IMR-90 (cell line): ENCODE measurements at places on chromosomes 3 and 15.
A peak's percentile ranks its signal among the peaks of the same experiment; 100 is the strongest.

DNA sequence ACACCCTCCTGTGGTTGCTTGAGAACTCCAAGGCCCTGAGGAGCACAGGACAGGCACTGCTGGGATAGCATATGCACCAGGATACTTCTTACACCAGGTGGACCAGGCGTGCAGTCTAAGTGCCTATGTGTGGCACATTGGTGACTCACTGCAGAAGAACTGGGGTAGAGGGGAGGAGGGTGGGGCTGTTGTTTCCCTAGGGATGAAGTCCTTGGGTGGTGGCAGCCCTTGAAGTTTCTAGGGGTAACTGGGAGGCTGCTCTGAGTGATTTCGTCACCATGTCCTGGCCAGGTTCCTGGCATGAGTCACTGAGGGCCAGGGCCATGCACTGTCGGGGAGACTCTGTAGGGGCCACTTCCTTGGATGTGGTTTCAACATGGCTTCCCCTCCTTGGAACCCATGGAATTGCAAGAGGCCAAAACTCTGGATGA lies 15.9 kb downstream of the MYZAP start:
- DNase-seq: no peak

DNA sequence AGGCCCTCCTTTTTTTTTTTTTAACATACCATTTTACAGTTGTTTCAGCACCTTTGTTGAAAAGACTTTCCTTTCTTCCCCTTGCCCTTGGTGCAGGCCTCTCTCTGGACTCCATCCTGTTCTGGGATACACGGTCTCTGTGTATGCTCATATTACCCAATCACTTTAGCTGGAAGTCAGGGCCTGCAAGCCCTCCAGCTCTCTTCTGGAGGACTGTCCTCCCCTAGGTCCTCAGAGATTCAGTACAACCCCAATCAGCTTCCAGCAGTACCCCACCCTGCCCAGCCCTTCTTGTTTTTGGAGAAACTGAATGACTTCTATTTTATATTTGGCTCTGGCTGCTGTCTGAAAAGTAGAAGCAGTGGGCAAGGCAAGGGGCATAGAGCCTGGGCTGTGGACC lies 270.8 kb downstream of the KLF13 start:
- no peak for DNase-seq

DNA sequence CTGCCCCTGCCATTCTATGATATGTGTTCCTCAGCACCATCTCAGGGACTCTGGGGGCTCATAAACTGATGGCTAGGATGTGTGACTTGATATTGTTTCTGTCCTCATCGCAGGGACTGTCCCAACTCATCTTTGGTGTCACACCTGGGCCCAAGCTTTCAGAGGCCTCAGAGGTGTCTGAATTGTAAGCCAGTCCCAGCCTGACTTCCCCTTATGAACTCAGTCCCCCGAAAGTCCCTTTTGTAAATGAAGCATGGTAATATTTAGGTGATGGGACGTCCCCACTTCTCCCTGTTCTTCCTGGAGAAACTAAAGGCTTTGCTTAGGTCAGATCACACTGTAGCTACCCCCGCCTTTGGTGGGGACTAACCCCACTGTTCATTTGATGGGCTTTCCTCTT lies 142.4 kb upstream of the TLE3 start:
- no peak for DNase-seq

- peak; percentile 99 for DNase-seq
Observed at GRCh38 chr3:25820366-25820765, 30.5 kb downstream of the OXSM start.

GRCh38 chr3:115602194-115602593 lies 21.1 kb upstream of the GAP43 start:
- no peak for DNase-seq

DNA sequence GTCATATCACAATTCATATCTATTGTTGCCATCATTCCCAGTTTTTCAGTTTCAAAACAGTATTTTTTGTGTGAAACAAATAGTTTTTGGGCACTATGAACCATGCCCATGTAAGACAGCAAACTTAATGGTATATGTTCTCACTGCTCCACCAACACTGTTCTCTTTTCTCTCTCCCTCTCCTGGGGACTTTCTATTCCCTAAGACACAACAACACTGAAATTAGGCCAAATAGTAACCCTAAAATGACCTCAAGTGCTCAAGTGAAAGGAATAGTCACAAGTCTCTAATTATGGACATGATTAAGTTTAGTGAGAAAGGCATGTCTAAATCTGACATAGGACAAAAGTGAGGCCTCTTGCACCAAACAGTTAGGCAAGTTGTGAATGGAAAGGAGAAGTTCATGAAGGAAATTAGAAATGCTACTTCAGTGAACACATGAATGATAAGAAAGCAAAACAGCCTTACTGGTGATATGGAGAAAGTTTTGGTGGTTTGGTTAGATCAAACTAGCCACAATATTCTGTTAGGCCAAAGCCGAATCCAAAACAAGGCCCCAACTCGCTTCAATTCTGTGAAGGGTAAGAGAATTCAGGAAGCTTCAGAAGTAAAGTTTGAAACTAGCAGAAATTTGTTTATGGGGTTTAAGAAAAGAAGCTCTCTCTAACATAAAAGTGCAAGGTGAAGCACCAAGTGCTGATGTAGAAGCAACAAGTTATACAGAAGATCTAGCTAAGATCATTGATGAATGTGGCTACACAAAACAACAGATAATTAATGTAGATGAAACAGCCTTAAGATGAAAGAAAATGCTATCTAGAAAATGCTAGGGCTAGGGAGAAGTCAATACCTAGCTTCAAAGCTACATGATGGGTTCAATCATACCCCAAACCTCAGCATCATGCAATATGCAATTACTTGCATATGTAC lies 104.2 kb downstream of the CBLB start:
- DNase-seq: no peak

DNA sequence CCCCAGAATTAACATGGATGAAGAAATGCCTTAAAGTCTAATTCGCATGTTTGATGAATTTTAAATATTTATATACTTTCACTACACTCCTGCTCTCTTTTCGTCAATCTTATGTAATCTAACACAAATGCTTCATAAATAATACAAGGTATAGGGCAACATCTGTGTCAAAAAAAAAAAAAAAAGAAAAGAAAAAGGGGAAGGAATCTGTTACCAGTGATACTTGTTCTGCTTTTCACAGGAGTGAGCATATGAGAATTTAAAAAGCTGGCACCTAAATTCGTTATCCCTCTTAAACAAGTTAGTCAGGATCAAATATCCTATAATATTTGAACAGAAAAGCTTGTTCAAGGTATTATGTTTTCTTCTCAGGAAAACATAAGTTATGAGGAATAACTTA lies 243.8 kb downstream of the KCNH8 start:
- DNase-seq: no peak

DNA sequence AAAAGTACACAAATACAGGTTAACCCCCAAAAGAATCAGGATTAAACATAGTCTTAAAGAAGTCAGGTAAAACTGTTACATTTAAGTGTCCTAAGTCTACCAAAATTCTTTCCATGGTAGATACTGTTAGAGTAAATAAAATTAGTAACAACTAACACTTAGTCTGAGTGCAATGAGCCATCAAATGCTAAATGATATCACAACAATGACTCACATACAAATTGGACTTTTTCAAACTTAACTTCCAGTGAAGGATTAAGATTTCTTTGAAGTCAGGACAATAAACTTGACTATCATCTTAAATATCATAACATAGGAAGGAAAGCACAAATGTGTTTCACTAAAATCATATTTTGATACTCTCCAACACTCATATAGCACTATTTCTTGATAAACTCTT lies 43.9 kb downstream of the ZNF148 start:
- no peak for DNase-seq

- DNase-seq: no peak
Observed at GRCh38 chr3:105139881-105140560, 226.7 kb upstream of the ALCAM start.

- DNase-seq: peak; percentile 68
Observed at GRCh38 chr3:73503781-73504180, 121.0 kb downstream of the PDZRN3 start.

DNA sequence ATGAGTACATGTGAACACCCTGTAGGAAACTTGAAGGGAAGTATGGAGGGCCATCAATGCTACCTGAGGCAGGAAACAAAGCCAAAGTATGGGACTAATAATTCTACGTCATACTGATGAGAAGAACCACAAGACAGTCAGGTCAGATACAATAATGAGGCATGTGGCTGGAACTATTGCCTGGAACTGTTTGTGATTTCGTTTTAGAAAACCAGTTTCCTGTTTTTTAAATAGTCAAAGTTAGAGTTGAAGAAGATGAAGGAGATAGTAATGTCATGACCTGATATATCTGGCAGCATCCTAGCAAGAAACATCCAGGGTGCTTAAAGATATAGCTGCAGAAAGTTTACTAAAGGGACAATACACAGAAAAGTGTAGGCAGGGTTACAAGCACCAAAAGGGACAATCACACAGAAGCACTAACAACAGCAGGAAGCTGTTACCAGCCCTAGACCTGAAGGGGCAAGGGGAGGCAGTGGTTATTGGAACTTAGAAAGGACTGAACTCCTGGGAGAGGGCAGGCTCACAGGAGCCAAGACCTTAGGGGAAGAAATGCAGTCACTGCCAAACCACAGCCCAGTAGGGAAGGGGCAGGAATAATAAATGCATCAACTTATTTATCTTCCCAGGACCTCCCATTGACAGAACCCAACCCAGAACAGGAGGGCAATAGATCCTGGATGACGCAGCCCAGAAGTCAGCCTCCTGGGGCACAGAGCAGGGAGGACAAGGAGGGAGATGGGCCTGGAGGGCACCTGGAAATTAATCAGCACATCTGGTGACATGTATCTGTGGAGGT lies 302.1 kb upstream of the STT3B start:
- no peak for DNase-seq

- no peak for DNase-seq
Observed at GRCh38 chr3:73664389-73664788, 39.6 kb upstream of the PDZRN3 start.

GRCh38 chr3:72031581-72031980 lies 246.6 kb upstream of the PROK2 start:
- peak; percentile 44 for DNase-seq

- peak; percentile 24 for DNase-seq
Observed at GRCh38 chr15:34147371-34148140, 45.7 kb downstream of the PGBD4 start.

DNA sequence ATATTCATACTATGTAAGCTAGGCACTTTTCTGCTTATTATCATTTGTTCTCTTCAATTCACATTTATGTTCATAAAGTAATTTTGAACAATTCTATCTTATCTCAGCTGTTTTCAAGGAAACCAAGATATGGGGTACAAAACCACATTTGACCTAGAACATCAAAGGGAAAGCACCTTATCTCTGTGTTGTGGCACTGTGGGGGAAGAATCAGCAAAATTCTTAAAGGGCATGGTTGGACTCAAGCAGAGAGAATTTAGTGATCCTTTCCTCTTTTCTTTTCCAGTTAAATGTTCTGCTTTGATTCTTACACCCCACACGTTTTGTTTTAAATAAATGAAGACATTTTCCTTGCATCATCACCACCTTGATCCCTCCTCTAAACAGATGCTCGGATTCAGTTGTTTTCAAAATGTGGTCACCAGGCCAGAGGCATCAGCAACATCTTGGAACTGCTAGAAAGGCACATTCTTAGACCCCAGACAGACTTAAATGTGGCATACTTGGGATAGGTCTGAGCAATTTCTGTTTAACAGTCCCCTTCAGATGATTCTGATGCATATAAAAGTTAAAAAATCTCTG lies 128.4 kb upstream of the TP63 start:
- no peak for DNase-seq

DNA sequence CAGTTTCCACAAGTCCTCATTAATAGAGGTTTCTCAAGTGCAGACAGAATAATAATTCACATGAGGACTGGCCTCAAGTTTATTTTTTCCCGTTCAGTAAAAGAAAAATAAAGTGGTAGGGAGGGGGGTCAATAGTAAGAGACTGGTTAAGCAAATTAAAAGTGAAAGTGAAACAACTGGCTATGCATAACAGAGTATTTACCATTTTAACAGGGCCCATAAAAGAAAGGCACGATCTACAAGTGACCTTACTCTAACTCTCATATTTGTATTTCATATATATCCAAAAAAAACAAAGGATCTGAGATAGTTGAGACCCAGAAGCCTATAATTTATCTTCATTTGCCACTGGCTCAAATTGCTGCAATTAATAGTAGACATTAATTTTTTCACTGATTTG lies 686.3 kb downstream of the NTRK3 start:
- no peak for DNase-seq

GRCh38 chr3:129688271-129688895 lies 81.9 kb upstream of the PLXND1 start:
- peak; percentile 74 for DNase-seq

DNA sequence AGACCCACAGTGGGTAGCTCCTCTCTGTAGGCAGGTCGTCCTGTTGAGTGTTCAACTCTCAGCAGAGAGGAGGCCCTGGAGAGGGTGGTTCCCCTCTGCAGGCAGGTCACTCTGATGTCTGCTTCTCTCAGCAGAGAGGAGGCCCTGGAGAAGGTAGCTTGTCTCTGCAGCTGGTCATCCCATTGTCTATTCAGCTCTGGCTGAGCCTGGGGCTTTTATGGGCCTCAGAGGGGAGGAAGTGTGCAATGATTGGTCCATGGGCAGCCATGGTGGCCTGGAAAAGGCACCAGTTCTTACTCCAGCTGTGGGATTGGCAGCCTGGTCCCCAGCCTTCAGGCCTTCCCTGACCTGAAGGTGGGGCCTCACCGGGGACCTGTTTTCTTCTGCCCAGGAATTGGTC lies 52.9 kb downstream of the PPCDC start:
- DNase-seq: no peak

GRCh38 chr3:136772709-136773108 lies 20.5 kb upstream of the STAG1 start:
- DNase-seq: peak; percentile 53

- DNase-seq: peak; percentile 0
Observed at GRCh38 chr3:75983609-75984290, 198.4 kb upstream of the ZNF717 start.

DNA sequence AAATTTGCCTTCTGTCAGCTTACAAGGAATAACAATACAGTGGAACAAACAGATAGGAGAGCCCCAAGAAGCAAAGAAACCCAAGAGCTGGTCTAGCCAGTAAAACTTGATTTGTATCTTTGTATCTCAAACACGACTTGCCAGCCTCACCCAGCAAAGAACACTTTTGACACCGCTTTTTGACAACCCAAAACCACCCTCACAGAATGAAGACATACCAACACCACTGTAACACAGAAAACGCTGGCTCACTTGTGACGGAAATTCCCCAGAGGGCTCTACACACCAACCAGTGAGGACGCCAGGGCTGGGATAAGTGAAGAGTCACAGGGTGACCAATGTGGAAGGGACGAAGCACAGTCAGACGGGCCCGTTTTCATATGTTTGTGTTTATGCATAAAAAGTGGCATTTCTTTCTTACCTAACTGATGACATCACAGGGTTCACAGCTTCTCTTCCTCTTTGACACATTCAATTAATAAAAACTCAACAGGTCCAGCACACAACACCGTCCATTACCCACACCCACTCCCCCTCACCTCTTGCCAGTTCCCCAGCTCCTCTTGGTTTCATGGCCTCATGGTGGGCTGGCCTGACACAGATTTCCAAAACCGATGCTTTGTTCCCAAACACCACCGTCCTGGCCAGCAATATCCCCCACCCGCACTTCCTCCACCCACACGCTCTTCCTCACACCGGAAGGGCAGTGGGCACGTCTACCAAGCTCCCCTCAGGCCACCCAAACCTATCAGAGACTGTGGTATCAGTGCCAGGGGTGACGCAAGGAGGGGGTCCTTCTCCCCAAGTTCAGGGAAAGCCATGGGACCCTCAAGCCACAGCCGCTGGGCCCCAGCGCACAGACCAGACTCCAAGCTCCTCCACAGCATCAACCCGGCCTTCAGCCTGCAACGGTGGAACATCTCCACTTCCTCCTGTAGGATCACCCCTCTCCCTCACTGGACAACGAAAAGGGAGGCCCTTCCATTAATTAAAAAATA lies 94.2 kb downstream of the ADAMTS17 start:
- DNase-seq: no peak

GRCh38 chr3:101531473-101532086 lies 18.6 kb upstream of the SENP7 start:
- no peak for DNase-seq
